ENCODE measurements at places on chromosomes 3 and 15. TPM values are rescaled to one million over a fixed set of nuclear protein-coding genes. Genes with fewer than 3 reads are reported as not detected.

The NUP210 gene
- total RNA-seq, result 202 TPM

The MUC4 gene
- total RNA-seq, result 152 TPM

The CAMP gene
- not detected for total RNA-seq

GRCh38 chr15:67127965-67128364, 62.6 kb downstream of the SMAD3 start:
- H3K27ac ChIP-seq, result peak overlapping the region; percentile 77
- no peak for DNase-seq
- H3K27me3 ChIP-seq, result no peaks in the 10 kb centered on the region
- H3K36me3 ChIP-seq, result no peaks in the 10 kb centered on the region
- H3K4me3 ChIP-seq, result no peak overlapping the region

- peak; percentile 73 for DNase-seq
- no peaks in the 10 kb centered on the region for H3K36me3 ChIP-seq
- H3K27ac ChIP-seq, result peak overlapping the region; percentile 89
- H3K27me3 ChIP-seq, result no peaks in the 10 kb centered on the region
- no peak overlapping the region for H3K4me3 ChIP-seq
- H3K4me1 ChIP-seq, result peaks cover 46% of the 10 kb centered on the region
Observed at GRCh38 chr15:89781055-89781454, 4.9 kb downstream of the MESP2 start.
